ENCODE measurements at places on chromosomes 2 and 18.

DNA sequence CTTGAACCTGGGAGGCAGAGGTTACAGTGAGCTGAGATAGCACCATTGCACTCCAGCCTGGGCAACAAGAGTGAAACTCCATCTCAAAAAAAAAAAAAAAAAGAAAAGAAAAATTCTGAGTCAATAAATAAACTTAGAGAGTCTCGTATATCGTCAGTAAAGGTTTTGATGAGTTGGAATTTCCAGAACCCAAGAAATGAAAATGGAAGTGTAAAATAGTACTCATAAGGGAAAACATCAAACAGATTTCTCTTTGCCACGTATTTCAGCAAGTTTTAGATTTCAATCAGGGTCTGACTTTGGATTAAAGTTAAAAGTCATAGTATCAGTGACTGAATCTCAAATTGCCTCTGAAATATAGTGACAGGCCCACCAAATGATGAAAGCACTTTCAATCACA, 71.4 kb upstream of the SPOPL start:
- DNase-seq = no peak

GRCh38 chr18:48428475-48429177, 19.4 kb upstream of the ZBTB7C start:
- DNase-seq = no peak

- no peak for DNase-seq
These were observed 72.5 kb downstream of the GULP1 start for GRCh38 chr2:188364033-188364630.

- no peak for DNase-seq
These were observed 281.8 kb downstream of the GULP1 start for GRCh38 chr2:188573453-188573852.

DNA sequence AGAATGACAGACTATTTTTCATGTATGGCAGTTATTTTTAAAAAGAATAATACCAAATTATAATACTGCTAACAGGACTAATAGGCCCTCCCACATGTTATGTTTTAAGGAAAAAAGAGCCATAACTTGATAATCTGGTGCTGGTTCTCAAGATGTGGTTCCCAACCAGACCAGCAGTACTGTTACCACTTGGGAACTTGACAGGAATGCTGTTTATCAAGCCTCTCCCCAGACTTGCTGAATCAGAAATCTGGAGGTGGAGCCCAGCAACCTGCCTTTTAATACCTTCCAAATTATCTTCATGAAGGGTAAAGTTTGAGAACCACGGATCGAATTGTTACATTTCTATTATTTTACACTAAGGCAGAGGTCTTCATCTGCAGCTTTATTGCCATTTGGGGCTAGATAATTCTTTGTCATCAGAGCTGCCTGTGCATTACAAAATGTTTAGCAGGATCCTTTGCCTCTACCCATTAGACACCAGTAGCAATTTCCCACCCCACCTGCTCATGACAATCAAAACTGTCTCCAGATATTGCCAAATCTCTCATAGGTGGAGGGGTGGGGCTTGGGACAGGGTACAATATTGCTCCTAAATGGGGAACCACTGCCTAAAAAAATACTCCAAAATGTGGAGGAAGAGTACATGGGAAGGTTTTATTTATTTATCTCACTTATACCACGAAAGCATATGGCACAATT, 629.6 kb downstream of the ARHGAP15 start:
- DNase-seq = no peak

DNA sequence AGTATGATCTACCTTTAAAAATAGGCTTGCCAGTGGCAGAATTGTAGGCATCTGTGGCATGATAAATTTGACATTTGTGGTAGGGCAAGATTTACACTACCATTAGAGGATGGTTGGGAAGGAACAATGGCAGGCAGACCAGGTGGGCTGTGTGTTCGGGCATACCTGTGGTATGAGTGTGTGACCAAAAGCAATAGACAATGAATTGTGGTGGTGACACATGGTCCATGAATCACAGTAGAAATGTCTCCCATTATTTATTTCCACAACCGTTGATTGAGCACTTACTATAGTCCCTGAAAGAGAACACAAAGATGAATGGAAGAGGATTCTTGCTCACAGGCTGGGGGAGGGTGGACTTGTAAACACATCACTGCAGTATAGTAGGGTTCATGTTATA, 29.9 kb upstream of the RUFY4 start:
- no peak for DNase-seq

DNA sequence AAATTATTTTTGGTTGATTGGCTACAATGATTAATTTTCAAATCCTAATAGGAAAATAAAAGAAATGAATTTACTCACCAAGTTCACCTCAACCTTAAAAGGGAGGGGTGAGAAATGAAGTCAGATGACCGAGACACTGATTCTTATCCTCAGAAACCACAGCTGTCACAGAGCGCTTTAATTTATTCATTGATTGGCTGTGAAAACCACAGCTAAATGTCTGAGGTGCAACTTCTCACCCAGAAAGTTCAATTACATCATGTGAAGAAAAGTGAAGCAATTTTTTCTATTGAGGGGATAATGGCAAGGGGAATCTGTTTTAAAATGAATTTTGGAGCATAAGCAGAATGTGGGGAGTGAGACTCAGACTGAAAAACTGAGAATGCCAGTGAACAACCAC, 128.4 kb downstream of the RNF152 start:
- DNase-seq = no peak

DNA sequence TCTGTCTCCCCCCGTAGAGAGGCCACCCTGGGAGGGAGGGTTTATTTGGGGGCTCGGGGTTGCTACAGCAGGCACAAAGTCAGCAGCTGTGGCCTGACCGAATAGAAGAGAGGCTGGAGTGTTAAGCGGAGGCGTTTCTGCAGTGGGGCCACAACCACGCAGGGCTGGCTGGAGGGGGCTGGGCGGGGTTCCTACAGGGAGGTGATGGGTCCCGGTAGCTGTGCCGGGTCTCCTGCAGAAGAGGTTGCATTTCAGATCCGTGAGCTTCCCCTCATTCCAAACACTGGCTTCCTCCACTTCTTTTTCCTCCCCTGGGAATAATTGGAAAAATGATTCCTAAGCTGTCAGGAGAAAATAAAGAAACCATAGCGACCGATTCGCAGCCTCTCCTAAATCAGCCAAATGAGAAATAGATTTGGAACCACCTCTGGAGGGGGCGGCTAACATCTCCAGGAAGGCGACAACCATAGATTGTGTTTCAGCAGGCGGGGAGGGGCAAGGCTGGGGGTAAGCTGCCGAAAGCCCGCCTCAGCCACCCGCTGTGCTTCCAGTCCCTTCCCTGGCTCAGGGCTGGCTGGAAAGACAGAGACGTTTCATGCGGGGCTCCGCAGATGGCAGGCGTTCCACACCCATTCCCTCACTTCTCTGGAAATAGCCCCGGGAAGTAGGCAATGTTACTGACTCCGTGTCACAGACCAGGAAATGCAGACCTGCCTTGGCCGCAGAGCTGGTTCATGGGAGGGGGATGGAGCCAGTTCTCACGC, 85.6 kb upstream of the TAF1B start:
- DNase-seq = peak; percentile 63

DNA sequence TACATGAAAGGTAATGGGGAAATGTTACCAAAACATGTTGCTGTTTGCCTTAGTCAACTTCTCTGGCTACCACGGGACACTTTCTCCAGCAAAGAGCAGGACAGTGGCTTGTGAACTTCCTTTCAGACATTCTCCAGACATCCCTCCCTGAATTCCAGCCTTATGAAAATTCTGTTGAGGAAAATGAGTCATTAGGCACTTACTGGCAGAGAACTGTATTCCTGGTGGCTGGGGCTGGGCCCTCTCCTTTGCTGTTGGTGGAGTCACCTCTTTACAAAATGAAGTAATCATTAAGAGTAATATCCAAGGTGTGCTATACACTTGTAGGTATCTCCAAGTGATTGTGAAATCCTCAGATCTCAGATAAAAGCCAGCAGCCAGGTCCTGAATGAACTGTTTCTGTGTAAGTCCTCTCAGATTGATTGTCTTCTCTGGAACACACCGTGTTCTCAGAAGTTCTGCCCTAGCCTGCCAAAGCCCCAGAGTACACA, 1.3 kb upstream of the FAP start:
- DNase-seq = no peak

DNA sequence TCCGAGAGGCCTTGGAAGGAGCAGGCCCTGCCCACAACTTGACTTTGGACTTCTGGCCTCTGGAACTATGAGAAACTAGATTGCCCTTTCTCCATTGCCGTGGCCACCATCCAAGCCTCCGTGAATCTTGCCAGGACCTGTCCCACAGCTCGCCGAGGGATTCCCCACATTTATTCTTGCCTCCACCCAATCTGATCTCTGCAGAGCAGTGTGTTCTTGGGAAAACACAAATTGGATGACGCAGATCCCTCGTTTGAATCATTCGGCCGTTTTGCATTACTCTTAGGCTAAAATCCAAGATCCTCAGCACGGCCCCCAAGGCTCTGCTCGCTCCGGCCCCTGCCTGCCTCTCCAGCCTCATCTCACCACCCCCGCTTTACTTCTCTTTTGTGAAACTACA, 364.2 kb downstream of the ZNF516 start:
- DNase-seq = no peak

Data from NCI-H187 treated with DMSO at 0.1 percent for 48 hours (cell line).